ENCODE measurements at places on chromosomes 16 and 17. TPM values are rescaled to one million over a fixed set of nuclear protein-coding genes. Genes with fewer than 3 reads are reported as not detected.
A peak's percentile ranks its signal among the peaks of the same experiment; 100 is the strongest.

DNA sequence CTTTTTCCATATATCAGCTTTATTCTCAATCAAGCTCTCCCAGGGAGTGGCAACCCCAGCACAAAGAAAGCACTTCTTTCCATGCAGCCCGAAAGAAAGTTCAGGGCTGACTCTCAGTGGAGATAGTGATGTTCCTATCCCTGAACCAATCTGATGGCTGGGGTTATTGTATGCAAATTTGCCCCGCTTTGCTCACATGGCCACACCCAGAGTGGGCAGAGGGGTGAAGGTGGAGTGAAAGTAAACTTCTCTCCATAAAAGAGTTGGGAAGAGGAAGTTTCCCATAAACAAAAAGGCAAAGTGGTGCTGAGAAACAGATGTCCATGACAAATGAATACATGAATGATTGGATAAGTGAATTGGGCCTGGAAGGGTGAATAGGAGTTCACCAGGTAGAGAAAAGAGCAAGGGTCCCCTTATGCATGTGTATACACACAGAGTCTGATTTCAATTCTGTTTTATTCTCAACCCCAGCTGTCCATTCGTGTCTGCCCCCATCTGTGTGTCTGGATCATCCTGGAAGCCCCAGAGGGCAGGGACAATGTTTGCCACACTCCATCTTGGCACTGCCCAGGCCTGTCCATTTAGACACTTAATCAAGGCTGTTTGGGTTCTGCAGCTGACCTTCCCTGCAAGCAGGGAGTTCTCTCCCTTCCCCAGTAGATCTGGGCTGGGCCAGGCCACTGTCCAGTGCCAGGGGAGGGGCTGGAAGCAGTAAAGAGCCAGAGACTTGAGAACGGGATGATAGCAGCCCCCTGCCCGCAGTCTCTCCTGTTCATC lies 14.1 kb upstream of the NGFR start:
- DNase-seq = no peak
- no peak overlapping the region for H3K27ac ChIP-seq
- H3K4me1 ChIP-seq = no peaks in the 10 kb centered on the region
- no peaks in the 10 kb centered on the region for H3K27me3 ChIP-seq

GRCh38 chr17:74863420-74864296 lies 4.0 kb upstream of the GRIN2C start:
- H3K27me3 ChIP-seq = peaks cover 40% of the 10 kb centered on the region
- peaks cover 37% of the 10 kb centered on the region for H3K4me1 ChIP-seq
- H3K27ac ChIP-seq = no peak overlapping the region
- H3K36me3 ChIP-seq = no peaks in the 10 kb centered on the region
- DNase-seq = no peak
- H3K4me3 ChIP-seq = no peak overlapping the region

DNA sequence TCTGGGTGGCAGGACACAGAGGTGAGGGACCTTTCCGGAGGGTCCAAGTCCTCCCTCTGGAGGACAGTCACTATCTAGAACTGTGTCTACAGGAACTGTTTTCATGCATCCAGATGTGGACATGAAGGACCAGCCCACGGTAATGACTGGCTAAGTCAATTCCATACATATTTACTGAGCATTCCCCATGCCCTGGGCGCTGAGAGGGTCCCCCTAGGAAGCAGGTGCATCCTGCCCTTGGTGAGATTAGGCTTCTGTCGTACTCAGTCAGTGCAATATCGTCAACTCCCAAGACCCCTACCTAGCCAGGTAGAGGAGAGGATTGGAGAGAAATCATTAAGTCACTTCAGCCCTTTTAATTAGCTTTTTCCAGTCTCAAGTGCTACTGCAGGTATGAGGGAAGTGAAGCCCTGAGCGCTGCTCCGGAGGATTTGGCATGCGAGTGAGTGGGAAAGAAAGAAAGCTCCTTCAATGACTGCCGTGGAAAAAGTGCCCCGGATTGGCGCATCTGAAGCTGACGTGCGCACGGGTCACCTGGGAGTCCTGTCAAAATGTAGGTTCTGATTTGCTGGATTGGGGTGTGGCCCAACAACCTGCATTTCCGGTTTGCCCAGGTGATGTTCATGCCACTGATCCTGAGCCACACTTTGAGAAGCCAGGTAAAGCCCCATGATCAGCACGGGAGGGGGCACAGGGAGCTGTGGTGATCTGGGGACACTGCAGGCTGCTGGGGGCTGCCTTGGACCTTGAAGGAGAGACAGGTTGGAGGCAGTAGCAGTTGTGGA lies 367.4 kb upstream of the TNRC6C start:
- no peaks in the 10 kb centered on the region for H3K4me1 ChIP-seq
- H3K27me3 ChIP-seq = no peaks in the 10 kb centered on the region
- DNase-seq = no peak
- H3K36me3 ChIP-seq = no peaks in the 10 kb centered on the region
- H3K27ac ChIP-seq = no peak overlapping the region

DNA sequence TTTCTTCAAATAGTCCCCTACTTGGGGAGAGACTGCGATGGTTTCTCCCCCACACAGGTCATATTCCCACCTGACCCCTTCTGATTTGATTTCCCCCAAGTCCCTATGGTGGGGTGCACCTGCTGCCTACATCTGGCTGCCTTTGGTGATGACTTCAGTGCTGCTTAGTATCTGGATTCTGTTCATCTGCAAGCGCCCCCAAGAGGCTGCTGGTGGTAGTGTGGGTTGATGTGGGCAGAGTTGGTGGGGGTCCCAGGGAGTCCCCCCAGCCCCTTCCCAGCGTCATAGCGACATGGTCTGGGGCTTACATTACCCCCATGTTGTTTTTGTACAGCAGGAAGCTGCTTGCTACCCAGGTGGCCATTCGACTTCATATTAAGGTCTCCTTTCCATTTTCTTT lies 99.2 kb downstream of the NTN1 start:
- H3K27ac ChIP-seq = no peak overlapping the region
- DNase-seq = no peak
- H3K4me3 ChIP-seq = no peak overlapping the region

GRCh38 chr17:8503807-8504206 lies 68.1 kb downstream of the NDEL1 start:
- H3K27me3 ChIP-seq = no peaks in the 10 kb centered on the region
- H3K36me3 ChIP-seq = peaks cover 41% of the 10 kb centered on the region
- peak overlapping the region; percentile 28 for H3K27ac ChIP-seq
- DNase-seq = no peak
- peaks cover 14% of the 10 kb centered on the region for H3K4me1 ChIP-seq

DNA sequence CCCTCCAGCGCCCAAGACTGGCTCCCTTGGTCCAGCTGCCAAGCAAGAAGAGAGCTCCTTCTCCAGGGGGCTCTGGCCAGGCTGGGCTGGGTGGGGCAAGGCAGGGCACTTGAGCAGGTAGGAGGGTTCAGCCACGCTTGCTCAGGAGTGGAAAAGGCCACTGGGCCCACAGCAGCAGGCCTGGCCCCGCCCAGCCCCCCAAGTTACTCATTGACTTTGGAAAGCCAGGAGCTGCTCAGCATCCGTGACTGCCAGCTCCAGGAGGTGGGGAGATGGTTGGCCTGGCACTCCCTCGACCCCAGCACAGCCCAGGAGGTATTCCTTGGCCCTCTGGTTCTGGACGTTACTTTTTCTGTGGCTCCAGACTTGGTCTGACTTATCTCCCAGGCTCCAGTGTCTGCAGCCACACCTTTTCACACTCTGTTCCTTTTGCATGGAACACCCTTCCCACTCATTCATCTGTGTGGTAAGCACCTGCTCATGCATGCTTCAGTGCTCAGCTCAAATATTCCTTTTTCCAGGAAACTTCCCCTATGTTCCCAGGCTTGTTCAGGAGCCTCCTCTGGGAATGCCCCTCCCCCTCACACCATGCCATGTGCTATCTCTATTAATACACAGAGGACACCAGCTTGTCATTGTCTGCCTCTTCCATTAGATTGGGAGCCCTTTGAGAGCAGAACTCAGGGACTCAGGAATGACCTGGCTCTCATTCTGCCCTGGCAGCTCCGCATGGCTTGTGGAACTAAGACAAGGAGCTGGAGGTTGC lies at the start of gene CDH16:
TSS of gene CDH16 (minus strand) at position 83 of the 766 bp plus-strand sequence. CDS start 820 bp downstream, outside the sequence.
- H3K4me1 ChIP-seq = peaks cover 46% of the 10 kb centered on the region
- peaks cover 36% of the 10 kb centered on the region for H3K27me3 ChIP-seq
- H3K27ac ChIP-seq = peak within 1 kb of the TSS; percentile 93
- no peaks in the 10 kb centered on the region for H3K36me3 ChIP-seq
- H3K4me3 ChIP-seq = no peak within 1 kb of the TSS

DNA sequence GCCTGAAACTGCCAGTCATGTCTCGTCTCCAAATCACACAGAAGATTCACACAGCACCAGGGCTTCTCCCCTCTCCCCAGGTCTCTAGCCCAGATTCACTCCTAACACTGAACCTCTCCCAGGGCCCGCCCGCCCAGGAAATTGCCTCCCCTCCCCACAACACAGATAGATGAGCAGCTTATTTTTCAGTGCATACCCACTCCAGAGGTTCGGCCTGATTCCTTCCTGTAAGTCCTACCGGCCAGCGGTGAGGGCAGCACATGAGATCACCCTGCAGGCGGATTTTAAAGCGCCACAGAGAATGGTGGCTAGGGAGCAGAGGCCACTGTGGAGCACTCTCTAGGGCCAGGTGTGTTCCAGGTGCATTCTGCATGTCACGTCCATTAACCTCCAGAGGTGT lies 301.8 kb downstream of the IRF8 start:
- no peaks in the 10 kb centered on the region for H3K4me1 ChIP-seq
- DNase-seq = no peak
- H3K4me3 ChIP-seq = no peak overlapping the region
- no peak overlapping the region for H3K27ac ChIP-seq
- no peaks in the 10 kb centered on the region for H3K36me3 ChIP-seq

GRCh38 chr16:89430436-89431157 lies 59.8 kb downstream of the ANKRD11 start:
- no peak overlapping the region for H3K4me3 ChIP-seq
- DNase-seq = no peak
- H3K27ac ChIP-seq = no peak overlapping the region
- no peaks in the 10 kb centered on the region for H3K36me3 ChIP-seq
- H3K27me3 ChIP-seq = no peaks in the 10 kb centered on the region

DNA sequence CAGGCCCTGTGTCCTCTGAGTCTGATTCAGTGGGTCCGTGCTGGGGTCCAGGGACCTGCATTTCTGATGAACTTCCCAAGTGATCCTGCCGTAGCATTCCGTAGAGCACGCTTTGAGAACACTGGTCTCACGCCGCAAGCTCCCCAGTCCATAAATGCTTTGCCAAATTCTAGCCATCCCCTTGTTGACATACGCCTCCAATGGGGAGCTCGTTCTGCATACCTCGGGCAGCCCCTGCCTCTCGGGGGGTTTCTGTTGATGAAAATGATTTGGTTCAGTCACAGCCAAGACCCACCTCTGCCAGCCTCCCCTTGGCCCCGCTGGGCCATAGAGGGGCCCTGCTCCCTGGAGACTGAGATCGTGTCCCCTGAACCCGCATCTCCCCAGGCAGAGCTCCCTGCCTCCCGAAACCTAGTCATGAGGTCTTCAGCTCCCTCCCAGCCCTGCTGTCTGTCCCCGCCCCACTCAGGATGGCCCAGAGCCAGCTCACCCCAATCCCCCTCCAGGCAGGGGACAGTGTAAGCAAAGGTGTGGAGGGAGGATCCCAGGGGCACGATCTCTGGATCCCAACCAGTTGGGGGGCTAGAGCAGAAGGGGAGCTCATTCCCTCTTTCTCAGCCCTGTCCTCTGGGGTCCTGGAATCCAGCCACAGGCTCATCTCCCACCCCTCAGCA lies 16.2 kb upstream of the SPNS2 start:
- peaks cover 28% of the 10 kb centered on the region for H3K4me1 ChIP-seq
- no peaks in the 10 kb centered on the region for H3K27me3 ChIP-seq
- DNase-seq = no peak

DNA sequence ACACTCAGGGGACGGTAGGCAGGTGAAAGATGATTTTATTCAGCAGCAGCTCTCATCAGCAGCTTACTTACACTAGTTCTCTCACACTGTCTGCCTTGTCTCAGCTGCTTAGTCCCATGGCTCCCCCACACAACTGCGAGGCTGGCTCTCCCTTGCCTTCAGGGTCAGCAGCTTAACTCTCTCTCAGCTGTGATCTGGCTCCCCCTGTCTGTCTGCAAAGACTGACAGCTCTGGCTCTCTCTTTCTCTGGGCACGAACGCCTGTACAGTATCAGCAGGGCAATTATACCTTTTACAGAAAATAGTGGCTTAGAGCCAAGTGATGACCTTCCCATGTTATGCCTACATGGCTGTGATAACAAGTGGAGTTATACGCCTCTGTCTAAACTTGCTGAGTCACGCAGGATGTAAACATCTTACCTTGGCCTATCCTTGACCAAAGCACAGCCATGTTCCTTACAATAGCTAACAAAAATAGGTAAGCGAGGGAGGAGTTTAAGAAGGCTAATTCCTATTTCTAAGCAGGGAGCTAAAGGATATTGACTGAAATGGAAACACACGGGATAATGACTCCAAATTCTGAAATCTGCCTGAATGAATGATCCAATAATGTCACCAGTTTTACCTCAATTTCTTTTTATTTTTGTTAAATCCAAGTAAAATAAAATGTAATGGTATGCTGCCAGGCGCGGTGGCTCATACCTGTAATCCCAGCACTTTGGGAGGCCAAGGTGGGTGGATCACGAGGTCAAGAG lies 1.1 kb upstream of the NDUFAB1 start:
- no peaks in the 10 kb centered on the region for H3K36me3 ChIP-seq
- peaks cover 27% of the 10 kb centered on the region for H3K4me1 ChIP-seq
- no peak overlapping the region for H3K27ac ChIP-seq
- H3K4me3 ChIP-seq = no peak overlapping the region
- H3K27me3 ChIP-seq = no peaks in the 10 kb centered on the region

DNA sequence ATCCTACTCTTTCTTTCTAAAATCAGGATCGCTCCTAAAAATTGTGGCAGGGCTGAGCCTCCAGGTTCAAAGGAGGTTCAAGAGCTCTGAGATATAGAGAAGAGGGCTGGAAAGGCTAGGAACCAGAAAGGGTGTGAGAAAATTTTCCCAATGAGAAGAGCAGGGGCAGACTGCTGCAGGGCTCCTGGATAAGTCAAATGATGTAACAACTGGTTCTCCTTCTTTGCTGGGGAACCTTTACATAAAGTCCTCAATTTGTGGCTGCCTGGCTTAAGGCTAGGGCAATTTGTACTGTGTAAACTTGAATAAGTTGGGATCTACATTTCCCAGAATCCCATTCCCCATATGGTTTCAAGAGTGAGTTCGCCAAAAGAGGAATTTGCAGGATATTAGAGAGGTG lies 16.3 kb upstream of the AKAP1 start:
- DNase-seq = no peak
- H3K27me3 ChIP-seq = no peaks in the 10 kb centered on the region

- peaks cover 51% of the 10 kb centered on the region for H3K36me3 ChIP-seq
- DNase-seq = no peak
- peaks cover 31% of the 10 kb centered on the region for H3K4me1 ChIP-seq
- no peak overlapping the region for H3K4me3 ChIP-seq
- H3K27me3 ChIP-seq = no peaks in the 10 kb centered on the region
These were observed 6.4 kb downstream of the CASKIN2 start for GRCh38 chr17:75508931-75509361.

- H3K36me3 ChIP-seq = no peaks in the 10 kb centered on the region
- no peak for DNase-seq
- H3K4me3 ChIP-seq = no peak overlapping the region
- H3K27me3 ChIP-seq = no peaks in the 10 kb centered on the region
These were observed 107.4 kb upstream of the TOM1L1 start for GRCh38 chr17:54793271-54793670.

RNF157 gene
- total RNA-seq = 2.4 TPM

FGF11 gene
- total RNA-seq = 10.6 TPM

SMTNL2 gene
- total RNA-seq = 84.1 TPM

EIF1 gene
- total RNA-seq = 1,320 TPM

TNP2 gene
- total RNA-seq = not detected

All from heart right ventricle (tissue), 16 donors.